Vagina (tissue), 2 donors: ENCODE measurements at places on chromosomes 3 and 15.

DNA sequence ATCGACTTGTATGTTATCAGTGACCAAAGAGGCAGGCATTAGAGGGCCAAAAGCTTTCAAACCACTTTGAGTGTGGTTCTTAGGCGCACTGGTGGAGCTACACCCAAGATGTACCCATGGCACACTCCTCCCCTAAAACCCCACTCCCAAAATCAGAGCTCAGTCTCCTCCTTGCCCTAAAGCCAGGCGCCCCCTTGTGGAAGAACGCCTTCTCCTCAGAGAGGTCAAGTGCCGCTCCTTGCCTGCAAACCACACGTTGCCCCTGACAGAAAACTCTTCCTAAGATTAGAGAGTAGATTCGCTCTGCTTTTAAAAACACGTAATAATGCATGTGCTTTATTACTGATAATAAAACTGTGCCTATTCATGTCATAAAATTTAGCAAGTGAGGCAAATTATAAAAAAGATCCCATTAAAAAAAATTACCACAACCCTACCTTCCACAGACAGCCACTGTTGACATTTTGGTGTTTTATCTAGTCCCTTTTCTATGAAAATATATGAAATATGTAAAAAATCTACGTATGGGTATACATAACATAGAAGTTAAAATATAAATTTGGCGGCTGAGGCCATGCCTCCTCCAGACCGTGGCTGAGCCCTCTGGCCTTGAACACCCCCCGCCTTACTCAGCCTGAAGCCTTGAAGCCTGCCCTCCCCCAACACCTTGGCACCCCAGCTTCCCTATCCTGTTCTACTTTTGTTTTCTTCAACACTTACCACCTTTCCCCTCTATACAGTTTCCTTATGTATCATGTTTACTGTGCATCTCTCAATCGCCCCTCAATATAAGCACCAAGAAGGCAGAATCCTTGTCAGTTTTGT, 33.5 kb downstream of the BCL2L10 start:
- no peak for DNase-seq

DNA sequence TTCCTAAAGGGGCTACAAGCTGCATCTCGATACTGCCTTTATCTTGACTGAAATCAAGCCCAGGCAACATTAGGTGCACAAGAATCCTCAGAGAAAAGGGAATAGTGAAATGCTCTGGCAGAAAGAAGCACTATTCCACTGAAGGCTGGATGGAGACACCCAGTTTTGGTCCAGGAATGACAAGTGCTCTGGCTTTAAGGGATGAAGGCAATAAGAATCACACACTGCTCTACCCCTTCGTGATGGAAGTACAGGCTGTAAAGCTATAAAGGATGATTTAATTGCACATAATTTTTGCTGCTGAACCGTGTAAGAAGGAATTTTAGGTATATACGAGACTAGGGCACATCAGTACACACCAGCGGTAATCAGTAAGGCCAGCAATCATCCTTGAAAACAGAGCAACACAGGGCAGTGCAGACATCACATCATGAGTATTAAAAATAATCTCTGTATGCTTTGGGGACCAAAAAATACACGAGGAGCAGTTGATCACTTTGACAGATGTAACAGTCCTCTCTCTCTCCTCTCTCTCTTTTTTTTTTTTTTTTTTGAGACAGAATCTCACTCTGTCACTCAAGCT, 414.6 kb upstream of the TBL1XR1 start:
- DNase-seq = no peak

DNA sequence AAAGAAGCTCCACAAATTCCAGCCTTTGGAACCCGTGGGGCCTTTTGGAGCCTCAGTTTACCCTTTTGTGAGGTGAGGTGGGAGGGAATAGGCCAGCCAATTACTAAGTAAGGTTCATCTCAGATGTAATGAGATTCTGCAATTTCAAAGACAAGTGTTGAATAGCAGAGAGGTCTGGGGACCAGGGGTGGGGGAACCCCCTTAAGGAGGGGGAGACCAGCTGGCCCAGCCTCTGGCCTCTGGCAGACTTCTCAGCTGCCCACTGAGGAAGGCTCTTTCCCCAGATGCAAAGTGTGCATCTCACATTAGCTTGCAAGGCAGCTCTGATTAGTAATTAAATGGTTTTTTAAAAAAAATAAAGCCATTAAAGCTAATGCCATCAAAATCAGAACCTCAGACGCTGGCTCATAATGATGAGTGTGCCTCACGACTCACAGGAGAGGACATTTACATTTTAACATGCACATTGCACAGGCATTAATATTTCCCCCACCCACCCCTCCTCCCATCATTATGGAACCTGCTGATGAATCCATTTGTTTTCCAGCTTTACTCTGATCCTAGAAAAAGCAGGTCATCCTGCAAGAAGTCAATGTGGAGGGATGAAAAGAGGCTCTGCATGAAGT, 176.7 kb upstream of the TLE3 start:
- no peak for DNase-seq

GRCh38 chr3:171393032-171393744, 67.0 kb downstream of the TNIK start:
- DNase-seq = no peak

DNA sequence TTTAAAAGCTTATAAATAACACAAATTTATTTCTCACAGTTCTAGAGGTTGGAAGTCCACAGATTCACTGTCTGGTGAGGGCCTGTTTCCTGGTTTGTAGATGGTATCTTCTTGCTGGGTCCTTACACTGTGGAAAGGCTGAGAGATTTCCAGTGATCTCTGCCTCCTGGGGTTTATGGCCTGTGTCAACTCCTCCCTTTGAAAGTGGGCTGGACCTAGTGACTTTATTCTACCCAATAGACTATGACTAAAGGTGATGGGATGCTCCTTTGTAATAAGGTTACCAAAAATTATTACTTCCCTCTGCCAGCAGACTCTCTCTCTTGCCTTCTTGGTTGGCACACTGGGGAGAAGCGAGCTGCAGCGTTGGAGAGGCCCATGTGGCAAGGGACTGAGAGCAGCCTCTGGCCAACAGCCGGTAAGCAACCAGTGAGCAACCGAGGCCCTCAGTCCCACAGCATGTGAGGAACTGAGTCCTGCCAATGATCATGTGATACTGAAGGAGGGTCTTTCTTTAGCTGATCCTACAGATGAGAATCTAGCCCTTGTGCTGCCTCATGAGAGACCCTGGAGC, 14.0 kb upstream of the COPG1 start:
- no peak for DNase-seq

DNA sequence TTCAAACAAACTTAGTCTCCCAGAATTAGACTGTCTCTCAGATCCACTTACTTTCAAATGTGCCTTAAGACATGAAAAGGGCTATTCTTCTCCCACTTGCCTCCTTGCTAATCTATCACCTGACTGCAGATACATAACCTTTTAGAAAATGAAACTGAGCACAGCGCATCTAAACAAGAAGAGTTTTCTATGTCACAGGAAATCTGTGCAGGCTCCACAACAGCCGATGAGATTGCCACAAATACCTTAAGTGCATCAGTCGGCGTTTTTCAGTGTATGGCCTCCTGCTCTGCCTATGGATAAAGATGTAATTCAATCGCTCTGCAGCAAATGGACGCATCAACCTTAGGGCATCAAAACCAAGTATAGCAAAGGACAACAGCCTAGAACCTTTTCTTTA, 544.2 kb downstream of the FOXP1 start:
- DNase-seq = no peak

DNA sequence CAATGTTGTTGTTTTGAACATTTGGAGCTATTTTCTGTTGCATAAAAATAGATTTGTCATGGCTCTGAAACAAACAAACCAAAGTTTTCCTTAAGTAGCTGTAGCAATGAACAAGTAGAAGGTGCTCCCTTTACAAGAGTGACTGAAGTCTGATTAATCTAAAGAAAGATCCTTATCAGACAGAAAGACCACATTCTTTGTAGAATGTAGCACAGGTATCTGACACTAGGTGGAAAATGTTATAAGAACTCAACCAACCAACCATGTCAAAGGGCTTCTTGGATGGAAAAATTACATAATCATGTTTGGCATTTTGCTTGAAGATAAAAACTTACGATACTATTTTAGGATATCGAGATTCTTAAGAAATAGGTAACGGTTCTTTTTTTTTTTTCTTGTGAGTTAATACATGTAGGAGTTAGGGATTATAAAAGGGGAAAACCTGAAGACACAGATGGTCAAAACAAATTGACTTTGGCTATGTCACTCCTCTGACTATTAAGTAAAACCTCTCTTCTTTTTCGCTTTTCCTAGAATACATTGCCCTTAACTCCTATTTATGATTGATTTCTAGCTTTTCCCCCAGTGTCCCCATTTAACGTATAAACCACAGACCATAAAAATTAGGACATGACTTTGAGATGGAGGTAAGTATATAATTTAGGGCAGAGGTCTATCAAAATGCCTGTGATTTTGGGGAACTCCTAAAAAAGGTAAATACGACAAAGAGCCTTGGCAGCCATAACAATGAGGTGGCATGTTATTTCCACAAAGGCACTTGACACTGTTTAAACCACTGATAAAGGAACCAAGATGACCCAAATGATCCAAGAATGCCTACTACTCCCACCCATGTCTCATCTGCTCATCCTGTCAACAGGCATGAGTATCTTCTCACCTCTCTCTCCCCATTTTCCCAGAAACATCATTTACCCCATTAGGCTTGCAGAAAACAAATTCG, 72.0 kb downstream of the CCR4 start:
- no peak for DNase-seq

DNA sequence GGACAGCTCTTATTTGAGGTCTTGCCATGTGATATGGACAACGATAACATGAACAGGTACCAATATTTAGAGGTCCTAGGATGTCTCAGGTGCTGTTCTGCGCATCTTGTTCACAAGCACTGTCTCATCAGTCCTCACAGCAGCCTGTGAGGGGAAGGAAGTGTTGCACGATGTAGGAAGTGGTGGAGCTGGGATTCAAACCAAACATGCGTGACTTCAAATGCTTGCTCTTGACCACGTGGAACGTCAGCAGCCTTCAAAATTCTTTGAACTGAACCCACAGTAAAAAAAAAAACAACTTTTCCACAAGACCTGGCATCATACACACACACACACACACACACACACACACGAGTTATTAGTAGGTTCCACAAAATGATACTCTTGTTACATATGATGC, 153.4 kb upstream of the SMAD3 start:
- no peak for DNase-seq

DNA sequence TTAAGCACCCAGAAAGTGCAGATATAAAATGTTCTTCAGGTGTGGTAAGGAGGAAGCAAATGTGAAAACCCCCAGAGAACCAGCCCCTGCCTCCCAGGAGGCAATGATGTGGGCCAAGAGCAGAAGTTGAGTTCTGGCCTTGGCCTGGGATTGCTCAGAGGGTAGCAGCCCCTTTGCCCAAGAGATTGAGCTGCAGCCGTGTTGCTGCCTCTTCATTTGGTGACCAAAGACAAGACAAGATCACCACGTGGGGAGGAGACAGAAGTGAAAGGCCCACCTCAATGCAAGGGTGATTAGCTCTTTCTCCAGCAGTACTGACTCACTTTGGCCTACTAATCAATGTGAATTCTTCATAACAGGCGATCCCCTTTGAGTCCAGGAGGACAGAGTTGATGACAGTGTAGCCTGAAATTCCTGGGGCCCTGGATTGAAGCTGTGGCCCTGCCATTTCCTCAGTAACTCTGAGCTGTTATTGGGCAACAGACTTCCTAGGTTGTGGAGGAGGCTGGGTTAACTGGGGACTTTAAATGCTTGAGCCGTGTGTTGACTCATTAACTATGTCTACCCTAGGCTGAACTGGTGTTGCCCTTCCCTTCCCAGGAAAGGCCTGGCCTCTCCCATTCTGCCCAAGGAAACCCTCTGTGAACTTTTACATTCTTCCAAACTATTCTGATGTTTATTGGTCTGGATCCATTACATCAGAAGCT, 86.5 kb downstream of the ST6GAL1 start:
- no peak for DNase-seq

DNA sequence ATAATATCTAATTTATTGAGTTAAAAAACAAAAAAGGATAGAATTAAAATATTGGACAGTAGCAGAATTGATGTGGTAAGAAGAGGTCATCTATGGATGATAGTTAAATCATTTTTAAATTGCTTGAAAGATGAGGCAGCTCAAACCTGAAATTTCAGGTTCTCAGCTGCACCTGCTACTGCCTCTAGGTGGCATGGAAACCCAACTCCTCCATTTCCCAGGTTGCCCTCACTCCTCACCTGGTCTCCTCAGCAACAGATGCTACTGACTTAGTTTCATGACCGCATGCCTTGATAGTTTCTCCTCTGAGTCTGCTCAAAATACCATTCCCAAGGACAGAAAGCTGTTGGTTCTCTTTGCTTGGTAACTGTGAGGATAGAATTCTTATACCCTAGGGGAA, 148.1 kb downstream of the ABHD5 start:
- no peak for DNase-seq

GRCh38 chr3:197709135-197709534, 27.6 kb downstream of the RUBCN start:
- DNase-seq = no peak

GRCh38 chr15:25727867-25728600, 135.1 kb downstream of the ATP10A start:
- DNase-seq = peak; percentile 54

DNA sequence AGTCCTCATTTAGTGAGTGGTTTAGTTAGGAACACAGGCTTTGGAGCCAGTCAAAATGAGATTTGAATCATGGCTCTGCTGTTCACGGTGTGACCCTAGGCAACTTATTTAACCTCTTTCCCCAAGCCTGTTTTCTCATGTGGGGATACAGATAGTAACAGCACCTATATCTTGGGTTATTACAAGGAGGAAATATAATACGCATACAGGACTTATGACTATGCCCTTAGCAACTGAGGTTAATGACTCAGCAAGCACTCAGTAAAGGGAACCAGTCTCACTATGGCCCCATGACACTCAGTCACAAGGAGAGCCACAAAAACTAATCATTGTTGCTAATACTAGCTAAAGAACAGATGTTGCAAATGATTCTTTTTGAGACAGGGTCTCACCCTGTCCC, 45.9 kb downstream of the SUMF1 start:
- DNase-seq = no peak

DNA sequence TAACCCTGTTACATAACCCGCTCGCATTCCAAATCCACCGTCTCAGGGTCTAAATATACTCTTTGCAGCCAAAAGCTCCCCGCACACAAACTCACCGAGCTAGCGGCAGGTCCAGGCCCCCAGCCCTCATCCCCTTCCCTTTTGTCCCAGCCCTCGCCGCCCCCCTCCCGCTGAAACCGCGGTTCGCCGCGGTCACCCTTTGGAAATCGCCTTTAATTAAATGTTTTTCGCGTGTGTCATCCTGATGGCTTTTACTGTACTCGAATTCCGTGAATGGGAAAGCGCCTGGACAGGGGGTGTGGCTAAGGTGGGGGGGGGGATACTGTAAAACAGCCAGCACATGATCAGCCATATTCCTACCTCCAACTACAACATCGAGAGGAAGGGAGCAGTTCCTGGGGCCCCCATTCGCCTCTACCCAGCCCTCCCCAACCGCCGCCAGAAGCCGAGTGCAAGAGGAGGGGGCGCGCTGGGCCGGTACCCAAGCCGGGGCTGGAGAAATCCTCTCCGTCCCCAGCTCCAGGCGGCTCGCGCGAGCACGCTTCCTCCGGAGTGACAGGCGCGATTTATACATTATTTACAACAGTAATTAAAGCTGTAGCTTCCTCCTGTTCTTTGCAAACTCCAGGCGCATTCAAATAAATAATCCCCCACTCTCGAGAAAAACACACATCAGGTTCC, 1.7 kb downstream of the RORA start:
- DNase-seq = no peak

GRCh38 chr15:57031605-57032004, 113.2 kb downstream of the TCF12 start:
- no peak for DNase-seq
